CD4-positive, alpha-beta T cell treated with Interleukin-12 subunit alpha and Interleukin-12 subunit beta, for 1 hour (primary cell): ENCODE measurements at places on chromosomes 7 and 10.

- no peak for DNase-seq
Observed at GRCh38 chr7:150401861-150402631, 22.9 kb downstream of the ZNF775 start.

- no peak for DNase-seq
Observed at GRCh38 chr10:104894681-104895080, 253.6 kb downstream of the SORCS3 start.

DNA sequence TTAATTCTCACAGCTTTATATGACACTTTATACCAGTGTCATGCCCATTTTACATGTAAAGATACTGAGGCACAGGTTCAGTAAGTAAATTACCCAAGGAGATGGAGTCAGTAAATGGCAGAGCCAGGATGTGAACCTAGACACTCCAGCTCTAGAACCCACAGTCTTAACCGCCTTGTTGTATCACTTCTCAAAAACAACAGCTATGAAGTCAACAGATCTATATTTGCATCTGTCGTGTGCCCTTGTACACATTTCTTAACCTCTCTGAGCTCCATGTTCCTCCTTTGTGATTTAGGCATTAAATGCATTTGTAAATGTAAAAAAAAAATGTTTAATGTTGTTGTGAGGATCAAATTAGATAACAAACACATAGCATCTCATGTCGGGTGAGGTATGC lies 716.2 kb downstream of the SUGCT start:
- DNase-seq, result no peak

DNA sequence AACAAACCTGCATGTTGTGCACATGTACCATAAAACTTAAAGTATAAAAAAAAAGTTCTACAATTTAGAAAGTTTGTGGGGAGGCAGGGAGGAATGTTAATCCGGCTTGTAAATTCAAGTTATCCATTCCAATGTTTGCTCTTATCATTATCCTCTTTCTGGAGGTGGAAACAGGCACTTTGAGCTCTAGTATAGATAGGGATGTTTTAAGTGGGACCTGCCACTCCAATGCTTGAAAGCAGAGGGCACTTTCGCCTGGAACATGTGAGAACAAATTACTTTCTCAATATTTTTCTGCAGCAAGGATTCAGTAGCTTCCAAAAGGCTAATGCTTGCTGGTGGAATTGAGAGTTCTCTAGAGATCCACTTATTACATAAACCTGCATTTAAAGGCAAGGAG lies 45.6 kb downstream of the FEZF1 start:
- DNase-seq, result no peak

- no peak for DNase-seq
Observed at GRCh38 chr10:100024748-100025147, 15.0 kb upstream of the DNMBP start.

- DNase-seq, result no peak
Observed at GRCh38 chr7:23593706-23594105, 3.5 kb upstream of the CCDC126 start.

GRCh38 chr7:54932818-54933543 lies 85.8 kb upstream of the EGFR start:
- no peak for DNase-seq

GRCh38 chr7:16644636-16645592 lies 640 bp downstream of the ANKMY2 start:
- peak; percentile 60 for DNase-seq
